ENCODE measurements at places on chromosomes 2 and 18.

GRCh38 chr2:168006498-168006897 is 240.9 kb downstream of the STK39 start:
- no peak for DNase-seq

GRCh38 chr2:60412620-60413019 is 140.8 kb downstream of the BCL11A start:
- no peak for DNase-seq

- no peak for DNase-seq
Measured at GRCh38 chr2:156625360-156626170, 189.4 kb downstream of the GPD2 start.

- DNase-seq: no peak
Measured at GRCh38 chr2:54143780-54144179, 28.4 kb downstream of the ACYP2 start.

- DNase-seq: no peak
Measured at GRCh38 chr2:42856891-42857632, 64.7 kb upstream of the HAAO start.

- no peak for DNase-seq
Measured at GRCh38 chr2:45115181-45115580, 105.9 kb upstream of the SIX2 start.

DNA sequence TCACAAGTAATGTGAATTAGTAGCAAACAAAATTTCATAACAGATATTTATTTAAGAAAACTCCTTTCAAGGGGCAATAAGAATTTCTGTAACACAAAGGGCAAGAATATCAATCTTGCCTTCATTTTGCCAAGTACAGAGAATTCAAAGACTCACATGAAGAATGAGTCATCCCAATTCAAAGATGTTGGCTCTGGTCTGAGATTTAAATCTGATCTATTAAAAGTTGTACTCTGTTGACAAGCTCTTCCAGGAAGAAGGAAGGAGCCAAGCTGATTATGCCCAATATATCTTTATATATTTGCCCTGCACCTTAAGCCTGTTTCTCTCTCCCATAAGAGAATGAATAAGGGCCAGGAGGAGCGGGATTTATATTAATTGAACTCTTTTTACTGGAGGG is 55.9 kb upstream of the RPE start:
- DNase-seq: no peak

GRCh38 chr18:80202264-80202998 is 44.9 kb downstream of the PARD6G start:
- DNase-seq: peak; percentile 74

GRCh38 chr2:9278439-9278838 is 71.8 kb downstream of the ASAP2 start:
- DNase-seq: no peak

DNA sequence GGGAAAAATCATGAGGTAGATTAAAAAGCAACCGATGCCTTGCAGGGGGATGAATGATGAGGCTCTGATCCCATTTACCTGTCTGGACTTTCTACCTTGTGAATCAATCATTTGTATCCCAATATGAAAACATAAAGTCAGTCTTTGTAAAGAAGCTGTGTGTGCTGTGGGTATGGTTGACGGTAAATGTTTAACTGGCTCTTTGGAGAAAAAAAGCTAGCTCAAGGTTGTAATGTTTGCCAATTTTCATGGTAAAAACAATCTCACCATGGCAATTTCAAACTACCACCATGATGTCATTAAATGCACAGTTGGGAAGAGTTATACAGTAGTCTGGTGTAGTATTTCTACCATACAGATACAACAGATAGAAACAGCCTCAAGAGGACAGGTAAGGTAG is 14.6 kb downstream of the TTR start:
- no peak for DNase-seq

DNA sequence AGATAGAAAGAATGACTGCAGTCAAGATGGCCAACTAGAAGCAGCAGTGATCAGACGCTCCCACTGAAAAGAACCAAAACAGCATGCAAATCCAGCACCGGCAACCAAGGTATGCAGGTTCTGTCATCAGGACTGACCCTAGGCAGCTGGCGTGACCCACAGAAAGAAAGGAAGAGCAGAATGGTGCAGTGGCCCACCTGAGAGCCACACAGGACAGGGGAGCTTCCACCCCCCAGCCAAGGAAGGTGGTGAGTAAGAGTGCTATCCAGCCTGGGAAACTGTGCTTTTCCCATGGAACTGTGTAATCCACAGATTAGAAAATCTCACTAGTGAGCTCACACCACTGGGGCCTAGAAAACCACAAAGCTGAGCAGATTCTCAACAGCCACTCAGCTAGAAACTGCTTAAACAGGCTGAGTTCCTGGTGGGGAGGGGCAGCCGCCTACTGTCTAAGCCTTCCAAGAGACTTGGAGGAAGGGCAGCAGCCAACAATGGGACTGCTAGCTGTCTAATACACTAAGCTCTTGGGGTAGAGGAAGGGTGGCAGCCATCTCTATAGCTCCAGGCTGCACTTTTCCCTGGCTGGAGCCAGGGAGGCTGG is 127.9 kb downstream of the EVA1A start:
- no peak for DNase-seq

DNA sequence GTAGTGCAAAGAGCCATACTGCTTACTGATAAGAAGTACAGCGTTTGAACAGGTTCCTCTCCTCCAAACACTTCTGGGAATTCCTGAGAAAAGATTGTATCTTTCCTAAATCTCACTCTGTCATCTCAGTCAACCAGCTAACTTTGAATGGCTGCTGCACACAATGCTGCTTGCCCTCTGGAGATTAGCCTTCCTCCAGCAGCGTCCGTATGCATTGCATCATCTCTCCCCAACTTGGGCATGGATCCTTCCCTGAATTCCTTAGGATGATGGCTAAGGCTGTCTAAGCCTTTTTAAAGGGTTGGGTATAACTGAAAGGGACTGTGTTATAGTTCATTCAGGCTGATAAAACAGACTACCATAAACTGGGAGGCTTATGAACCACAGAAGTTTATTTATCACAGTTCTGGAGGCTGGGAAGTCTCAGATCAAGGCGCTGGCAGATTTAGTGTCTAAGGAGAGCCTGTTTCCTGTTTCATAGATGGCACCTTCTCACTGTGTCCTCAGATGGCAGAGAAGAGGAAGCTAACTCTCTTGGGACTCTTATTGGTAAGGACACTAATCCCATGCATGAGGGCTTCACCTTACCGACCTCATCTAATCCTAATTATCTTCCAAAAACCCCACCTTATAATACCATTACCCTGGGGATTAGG is 105.3 kb downstream of the PAX3 start:
- DNase-seq: no peak

GRCh38 chr2:173354073-173354581 is 545 bp upstream of the CDCA7 start:
- no peak for DNase-seq

DNA sequence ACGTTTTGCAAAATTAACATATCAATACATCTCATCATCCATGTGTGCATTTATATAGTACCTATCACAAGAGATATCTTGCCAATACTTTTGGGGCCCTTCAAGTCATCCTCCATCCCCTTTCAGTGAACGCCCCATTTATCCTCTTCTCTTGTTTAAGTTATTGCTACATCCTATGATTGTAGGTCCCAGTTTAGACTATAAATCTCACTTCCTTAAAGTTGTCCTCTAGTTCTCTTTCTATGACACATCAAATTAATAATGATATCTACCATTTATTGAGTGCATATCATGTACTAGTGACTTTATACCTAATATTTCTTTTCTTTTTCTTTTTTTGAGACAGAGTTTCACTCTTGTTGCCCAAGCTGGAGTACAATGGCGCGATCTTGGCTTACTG is 28.8 kb upstream of the FBXO11 start:
- DNase-seq: no peak

- no peak for DNase-seq
Measured at GRCh38 chr2:55164534-55165480, 67.3 kb downstream of the CLHC1 start.

DNA sequence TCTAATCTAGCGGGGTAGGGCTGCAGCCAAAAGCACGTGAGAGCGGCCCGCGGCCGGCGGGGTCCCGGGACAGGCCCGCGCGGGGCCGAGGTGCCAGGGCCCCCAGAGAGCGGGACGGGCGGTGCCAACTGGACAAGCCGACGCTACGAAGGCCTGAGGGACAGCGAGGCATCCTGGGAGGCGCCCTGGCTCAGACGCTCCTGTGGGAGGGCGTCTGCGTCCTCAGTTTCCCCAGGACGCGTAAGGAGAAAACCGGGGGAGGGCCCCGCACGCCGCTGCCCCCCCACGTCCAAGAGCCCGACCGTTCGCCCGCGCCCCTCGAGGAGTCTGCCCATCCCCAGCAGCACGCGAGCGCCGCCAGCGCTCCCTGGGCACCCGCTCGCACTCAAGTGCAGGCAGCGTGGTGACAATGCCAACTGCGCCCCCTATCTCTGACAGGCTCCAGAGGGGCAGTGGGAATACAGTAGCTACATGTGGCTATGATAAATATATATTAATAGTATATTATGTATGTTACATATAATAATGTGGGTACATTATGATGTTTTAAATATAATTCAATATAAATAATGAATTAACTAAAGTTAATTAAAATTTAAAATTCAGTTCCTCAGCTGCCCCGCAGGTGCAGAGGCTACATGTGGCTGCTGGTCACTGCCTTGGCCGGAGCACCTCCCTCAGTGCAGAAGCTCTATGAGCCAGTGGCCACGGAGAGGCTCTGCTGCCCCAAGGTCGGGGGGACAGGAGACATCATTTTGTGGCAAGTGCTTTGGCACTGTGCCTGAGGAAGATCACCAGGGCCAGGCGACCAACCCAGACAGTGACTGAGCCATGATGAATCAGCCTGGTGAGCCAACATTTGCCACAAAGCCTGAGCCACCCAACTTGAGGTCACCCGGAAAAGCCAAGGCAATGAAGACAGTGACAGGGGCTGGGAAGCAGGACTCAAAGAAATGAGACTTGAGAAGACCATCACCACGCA is 5.5 kb upstream of the SFT2D3 start:
- DNase-seq: peak; percentile 54

GRCh38 chr2:46095830-46096229 is 201.4 kb upstream of the EPAS1 start:
- DNase-seq: no peak

DNA sequence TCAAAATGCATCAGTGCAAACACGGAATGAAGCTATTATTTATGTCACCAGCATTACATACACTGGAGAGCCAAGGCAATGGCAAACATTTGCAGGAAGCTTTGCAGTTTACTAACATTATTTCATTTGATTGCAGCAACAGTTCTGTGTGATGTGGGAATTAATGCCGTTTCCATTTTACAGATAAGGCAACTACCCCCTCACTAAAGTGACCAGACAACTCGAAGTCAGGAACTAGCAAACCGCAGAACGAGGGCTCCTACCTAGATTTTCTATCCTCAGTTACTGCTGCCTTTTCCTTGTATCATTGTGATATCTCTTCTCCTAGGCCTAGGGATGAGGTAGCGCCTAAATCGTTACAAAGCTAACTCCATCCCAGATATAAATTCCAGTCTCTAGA is 85.5 kb downstream of the COLEC12 start:
- no peak for DNase-seq

DNA sequence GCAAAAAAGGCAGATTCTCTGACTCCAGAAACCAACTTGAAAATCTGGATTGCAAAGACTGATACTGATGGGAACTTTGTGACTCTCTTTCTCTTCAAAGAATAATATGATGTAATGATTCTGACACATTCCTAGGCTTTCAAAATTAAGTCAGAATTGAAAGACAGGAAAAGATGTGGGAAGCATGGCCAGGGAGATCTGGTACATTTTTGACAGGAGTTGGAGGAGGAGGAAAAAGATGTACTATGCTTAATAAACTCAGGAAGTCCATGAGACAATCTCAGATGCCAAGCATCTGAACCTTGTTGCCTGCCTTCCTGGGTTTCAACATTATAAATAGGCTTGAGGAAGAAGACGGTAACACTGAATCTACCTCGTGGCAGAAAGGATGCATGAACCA is 34.2 kb downstream of the KLF7 start:
- DNase-seq: no peak

- no peak for DNase-seq
Measured at GRCh38 chr2:109325570-109325969, 196.6 kb downstream of the SH3RF3 start.

GRCh38 chr2:172288603-172289002 is 138.8 kb upstream of the ITGA6 start:
- DNase-seq: peak; percentile 64

DNA sequence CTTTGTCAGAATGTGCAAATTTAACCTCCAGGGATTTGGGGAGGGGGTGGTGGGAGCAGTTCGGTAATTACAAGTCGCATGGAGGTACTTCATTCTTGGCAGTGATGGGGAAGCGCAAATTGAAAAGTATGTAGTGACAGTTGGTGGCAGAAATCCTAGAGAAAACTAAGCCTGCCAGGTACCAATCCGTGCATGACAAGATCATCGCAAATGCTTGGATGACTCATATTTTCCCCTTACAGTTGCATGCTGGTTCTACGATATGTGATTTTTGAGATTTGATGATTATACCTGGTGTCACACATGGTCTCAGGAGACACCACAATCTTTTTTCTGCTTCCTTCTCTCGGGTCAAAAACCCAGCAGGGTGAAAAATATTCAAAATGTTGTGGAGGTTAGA is 479.7 kb upstream of the ID2 start:
- DNase-seq: no peak

DNA sequence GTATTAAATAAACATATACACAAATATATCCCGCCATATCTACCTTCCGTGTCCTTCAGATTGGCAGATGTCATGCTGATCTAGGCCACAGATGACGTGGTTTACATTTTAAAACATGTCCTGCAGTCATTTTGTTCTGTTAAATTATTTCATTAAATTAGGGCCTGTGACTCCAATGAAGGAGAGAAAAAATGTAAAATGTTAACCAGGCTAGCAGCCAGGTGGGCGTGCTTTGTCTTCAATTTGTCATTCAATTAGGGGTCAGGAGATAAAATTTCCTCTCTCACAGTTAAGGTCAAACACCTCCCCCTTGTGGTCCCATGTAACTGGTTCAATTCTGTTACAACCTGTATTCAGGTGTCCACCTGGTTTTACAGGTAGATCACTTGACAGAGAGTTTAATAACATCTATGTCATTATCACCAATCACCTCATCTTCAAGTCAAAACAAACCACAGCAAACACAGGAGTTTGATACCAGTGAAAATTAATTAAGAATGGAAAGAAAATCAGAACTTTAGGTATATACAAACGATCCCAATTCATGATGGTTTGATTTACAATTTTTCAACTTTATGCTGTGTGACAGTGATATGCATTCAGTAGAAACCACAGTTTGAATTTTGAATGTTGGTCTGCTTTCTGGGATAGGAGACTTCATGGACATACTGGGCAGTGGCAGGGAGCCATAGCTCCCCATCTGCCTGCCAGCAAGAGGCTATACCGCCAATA is 339.4 kb downstream of the CMPK2 start:
- no peak for DNase-seq

DNA sequence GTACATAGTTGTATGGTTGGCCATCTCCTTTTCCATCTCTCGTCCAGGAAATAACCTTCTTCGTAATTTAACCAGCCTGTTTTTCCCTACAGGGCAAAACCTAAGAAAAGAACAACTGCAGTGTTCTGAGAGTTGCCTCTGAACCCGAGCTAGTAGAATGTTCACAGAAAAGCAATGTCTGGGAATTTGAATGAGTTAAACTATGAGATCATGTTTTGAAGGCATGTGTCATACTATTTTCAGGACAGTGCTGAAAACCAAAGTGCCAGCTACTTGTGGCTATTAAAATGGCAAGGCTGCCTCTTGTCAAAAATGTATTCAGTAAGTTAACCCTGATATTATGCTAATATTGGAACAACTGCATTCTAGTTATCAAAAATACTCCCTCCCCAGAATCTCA is 482.9 kb upstream of the SPRED2 start:
- DNase-seq: no peak

- no peak for DNase-seq
Measured at GRCh38 chr2:85355073-85355410, 473 bp downstream of the ELMOD3 start.
